Mesendoderm (in vitro differentiated cells): ENCODE measurements at places on chromosomes 4 and X.

DNA sequence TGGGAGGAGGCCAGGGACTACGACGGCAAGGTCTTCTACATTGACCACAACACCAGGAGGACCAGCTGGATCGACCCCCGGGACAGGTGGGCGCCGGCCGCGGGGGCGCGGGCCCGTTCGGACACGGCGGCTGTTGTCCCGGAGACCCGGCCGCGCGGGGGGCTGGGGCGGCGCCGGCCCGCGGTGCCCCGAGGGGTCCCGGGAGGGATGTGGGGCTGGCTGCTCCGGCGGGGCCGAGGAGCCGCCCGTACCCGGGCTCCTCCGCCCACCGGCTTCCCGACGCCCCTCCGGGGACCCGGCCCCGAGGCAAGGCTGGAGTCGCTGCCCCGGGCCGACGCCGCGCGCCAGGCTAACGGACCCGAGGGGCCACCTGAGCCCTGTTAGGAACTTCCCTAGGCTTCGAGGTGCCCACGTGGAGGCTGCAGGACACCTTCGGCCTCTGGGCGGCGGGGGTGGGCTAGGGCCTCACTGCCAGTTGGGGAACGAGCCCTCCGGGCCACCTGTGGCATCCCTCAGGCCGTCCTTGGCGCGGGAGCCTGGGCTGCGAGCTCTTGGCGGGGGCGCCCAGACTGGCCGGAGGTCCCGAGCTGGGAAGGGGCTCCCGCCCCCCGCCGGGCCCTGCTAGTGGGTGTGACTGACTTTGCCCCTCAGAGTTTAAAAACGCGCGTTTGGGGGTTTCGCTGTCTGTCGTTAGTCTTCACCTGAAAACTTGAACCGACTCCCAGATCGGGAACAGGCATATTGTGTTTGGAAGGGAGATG lies 660 bp downstream of the WWC2 start:
- DNase-seq = peak; percentile 90

DNA sequence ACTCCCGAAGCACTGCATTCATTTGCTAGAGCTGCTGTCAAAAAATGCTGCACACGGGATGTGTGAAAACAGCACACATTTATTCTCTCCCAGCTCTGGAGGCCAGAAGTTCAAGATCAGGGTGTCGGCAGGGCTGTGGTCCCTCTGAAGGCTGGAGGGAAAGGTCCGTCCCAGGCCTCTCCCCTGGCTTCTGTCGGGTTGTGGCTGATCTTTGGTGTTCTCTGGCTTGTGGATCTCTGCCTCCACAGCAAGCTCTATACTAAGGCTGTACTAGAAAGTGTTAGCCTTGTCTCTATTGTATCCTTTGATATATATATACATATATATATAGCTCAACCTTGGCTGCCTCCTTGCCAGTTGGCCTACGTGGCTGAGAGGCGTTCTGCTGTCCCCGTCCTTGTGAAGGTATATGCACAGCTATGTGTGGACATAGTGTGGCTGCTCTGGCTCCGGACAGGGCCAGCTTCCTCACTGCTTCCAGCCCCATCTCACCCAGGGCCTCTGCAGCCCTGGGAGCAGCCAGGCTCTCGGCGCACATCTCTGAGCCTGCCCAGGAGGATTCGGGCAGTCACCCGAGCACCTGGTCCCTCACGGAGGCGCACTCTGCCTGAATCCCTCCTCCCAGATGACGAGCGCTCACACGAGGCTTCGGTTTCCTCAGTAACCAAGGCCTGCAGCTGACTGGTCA lies 15.0 kb upstream of the DUSP9 start:
- DNase-seq = no peak

DNA sequence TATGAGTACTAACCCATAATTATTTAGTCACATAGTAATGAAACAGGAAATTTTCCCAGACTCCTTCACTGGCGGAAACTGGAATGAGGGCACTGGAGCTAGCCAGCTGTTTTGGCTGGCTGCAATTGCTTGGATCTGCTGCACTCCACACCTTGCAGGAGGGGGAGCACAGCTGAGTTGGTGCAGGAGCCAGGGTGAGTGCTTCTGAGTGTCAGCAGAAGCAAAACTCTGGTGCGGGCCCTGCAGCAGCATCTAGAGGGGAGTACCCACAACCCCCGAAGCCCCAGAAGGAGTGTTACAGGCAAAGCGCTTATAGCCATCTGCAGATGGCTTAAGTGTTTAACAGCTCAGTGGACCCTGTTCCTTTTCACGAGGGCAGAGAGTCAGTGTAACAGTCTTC lies 96.1 kb downstream of the RPA4 start:
- no peak for DNase-seq

DNA sequence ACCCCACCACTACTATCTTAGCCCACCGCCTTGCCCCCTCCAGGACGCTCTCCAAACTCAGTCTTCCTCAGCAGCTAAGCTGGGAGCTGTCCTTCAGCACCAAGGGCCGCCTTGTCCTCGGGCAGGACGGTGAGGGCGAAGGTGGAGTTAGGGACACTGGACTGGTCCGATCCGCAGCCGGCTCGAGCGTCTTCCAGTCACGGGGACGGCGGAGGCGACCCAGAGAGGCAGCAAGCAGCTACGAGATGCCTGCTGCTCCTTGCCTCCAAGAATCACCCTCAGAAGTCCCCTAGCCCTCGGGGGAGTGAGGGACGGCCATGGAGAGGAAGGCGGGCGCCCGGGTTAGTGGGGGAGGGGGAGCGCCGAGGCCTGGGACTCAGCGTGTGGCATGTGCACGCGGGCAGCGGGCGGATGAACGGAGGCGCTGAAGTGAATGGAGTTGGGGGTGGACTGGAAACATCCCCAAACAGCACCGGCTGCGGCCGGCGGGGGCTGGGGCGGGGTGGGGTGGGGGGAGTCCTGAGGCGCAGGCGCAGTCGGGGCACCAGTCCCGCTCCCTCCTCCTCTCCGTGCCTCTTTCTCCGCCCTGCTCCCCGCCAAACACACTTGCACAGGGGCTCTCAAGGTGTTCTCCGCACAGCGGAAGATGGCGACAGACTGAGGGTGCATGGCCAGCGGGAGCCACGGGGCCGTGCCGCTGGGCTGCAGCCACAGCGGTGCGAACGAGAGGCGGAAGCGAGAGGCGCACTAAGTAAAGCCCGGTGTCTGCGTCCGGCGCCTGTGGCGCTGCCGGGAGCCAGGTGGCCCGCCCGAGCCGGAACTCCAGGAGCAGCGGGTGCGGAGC lies at the start of gene NALF2:
TSS of gene NALF2 (plus strand) at position 545 of the 844 bp plus-strand sequence. CDS start 957 bp downstream, outside the sequence.
- peak; percentile 92 for DNase-seq
